ENCODE measurements at places on chromosomes 1 and 21.
A peak's percentile ranks its signal among the peaks of the same experiment; 100 is the strongest.

- no peak for DNase-seq
These were observed 35.0 kb upstream of the ARHGAP29 start for GRCh38 chr1:94272388-94272787.

GRCh38 chr1:114149211-114149610 lies 4.5 kb downstream of the SYT6 start:
- no peak for DNase-seq

- no peak for DNase-seq
These were observed 225.5 kb upstream of the ADAMTS5 start for GRCh38 chr21:27192281-27192949.

- peak; percentile 73 for DNase-seq
These were observed 25.1 kb downstream of the ZBTB17 start for GRCh38 chr1:15950763-15951295.

DNA sequence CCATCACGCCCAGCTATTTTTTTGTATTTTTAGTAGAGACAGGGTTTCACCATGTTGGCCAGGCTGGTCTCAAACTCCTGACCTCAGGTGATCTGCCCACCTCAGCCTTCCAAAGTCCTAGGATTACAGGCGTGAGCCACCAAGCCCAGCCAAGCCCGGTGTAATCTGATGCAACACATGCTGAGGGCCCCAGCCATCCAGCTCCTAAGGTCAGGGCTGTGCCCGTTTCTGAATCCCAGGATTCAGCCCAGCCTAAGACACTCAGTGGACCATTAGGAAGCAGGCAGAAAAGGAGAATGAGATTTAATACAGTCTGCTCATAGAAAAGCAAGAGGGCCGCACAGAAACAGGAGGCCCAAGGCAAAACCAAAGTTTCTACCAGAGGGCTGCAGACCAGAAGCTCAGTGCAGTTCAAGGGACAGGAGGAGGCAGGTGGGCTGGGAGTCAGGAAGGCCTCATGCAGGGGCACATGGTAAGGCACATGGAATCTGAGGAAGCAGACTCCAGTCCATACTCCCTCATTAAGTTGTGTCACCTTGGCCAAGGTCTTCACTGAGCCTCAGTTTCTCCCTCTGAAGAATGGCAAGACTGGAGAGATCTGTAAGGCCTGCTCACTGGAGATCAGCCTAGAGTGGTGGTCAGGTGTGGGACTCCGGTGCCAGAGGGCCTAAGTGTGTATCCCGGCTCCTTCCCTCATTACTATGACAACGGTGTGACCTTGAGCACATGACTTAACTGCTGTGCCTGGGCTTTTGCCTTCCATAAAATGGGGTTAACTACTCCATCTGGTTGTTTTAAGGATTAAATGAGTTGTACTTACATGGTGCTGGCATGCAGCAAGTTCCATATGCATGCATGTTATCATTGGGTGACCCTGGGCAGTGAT lies 2.4 kb upstream of the ADAM15 start:
- no peak for DNase-seq

GRCh38 chr1:30682396-30683275 lies 40.7 kb downstream of the MATN1 start:
- DNase-seq, result no peak

GRCh38 chr21:15774590-15774989 lies 44.8 kb downstream of the USP25 start:
- no peak for DNase-seq

GRCh38 chr1:32291708-32292538 lies at the start of gene HDAC1:
TSS of gene HDAC1 (plus strand) at chr1:32292083. CDS start at chr1:32292170, 87 bp downstream.
- peak; percentile 96 for DNase-seq

DNA sequence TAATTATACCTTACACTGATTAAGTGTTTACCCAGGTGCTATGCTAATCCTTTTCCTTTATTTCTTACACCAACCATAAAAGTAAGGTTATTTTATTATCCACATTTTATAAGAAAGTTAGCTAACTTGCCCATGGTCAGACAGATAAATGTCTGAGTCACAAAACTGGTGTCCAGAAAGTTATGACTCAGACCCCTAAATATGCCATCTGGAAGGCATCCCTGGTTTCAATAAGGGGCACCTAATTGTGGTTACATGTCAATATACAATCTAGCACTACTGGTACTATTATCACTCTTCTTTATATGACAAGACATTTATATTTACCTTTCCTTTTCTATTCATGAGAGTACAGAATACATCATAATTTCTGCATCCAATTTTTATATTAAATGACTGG lies 496.5 kb upstream of the ADGRL2 start:
- DNase-seq, result no peak

DNA sequence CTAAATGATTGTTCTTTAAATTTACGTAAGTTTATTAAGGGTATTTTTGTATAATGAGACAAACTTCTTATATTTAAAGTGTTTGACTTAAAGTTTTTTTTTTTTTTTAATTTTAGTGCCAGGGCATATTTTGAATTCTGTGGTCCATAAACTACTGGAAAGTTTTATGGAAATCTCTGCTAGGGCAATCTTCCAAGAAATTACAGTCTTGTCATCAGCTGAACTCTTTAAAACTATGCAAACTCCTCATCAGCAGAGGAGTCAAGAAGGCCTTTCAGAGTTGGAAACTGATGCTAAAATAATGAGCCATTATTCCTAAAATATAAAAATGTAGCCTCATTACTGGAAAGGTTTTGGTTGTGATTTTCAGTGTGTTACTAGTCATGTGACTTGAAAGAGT lies 1201.9 kb downstream of the BRINP3 start:
- DNase-seq, result no peak

DNA sequence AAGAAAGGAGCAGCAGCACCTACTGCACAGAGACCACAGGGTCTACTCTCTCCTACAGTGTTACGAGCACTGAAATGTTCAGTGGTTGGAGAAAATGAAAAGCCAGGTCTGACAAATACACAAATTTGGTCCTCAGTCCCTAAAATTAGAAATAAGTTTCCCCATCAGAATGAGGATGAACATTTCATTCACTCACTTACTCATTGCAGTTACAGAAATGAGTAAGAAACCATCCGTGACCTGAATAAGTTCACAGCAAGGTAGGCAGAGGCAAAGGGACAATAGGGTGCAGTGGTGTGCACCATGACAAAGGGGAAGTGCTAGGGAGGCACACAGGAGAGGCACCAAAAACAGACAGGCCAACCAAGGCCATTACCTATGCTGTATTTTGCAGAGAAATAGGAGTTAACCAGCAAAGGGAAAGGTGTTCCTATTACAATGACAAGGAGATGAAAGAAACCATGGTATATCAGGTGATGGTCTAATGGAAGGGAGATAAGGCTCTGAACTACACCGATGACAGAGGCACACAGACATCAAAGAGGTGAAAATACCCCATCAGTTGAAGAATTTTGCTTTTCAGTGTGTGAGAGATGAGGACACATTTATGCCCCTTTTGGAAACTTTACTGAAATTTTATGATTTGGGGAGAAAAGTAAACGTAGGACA lies 29.4 kb downstream of the VAV3 start:
- DNase-seq, result no peak

DNA sequence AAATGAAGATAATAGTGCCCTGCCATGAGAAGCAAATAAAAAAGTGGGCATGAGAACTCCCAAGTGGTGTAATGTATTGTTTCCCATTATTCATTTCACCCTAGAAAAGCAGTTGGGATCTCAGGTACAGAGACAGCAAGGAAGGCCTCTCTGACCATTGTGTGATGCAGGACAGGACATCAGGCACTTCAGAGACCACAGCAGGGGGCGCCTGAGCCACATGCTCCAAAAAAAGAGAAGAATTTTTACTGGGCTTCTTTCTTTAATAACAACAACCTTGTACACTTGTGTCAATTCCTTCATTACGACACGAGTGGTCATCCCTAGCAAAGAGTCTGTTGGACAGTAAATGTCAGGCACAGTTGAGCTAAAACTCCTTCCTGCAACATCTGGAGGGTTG lies 533.3 kb downstream of the OMA1 start:
- no peak for DNase-seq

DNA sequence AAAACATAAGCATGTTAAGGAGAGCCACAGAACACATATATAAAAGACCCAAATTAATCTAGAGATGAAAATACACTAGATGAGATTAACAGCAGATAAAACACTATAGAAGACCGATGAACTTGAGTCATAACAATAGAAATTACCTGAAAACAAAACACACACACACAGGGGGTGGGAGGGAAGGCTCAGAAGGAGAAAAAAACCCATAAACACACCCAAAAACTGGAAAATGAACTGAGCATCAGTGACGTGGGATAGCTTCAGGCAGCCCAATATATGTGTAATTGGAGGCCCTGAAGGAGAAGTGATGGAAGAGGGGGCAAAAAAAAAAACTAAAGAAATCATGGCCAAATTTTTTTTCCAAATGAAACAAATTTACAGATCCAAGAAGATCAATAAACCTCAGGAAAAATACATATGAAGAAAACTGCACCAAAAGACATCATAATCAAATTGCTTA lies 11.4 kb downstream of the ALDH9A1 start:
- DNase-seq, result no peak

GRCh38 chr1:7485826-7486225 lies 285.3 kb upstream of the VAMP3 start:
- no peak for DNase-seq

DNA sequence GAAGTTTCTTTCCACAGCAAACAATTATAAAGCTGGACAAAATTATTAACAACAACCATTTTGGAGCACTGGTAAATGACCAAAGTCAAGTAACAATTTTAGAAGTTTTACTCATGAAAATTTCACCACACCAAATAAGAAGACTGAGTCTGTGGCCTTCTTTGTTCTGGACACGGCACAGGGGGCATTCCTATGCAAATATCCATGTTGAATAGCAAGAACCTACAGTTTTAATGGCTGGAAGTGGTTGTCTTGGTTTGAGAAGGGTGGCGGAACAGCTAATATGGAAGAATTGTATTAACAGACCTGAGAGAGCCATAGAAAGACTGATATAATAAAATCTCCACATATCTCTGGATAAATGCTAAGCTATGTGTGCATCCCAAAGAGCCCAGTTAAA lies 29.4 kb upstream of the GADD45A start:
- DNase-seq, result no peak

DNA sequence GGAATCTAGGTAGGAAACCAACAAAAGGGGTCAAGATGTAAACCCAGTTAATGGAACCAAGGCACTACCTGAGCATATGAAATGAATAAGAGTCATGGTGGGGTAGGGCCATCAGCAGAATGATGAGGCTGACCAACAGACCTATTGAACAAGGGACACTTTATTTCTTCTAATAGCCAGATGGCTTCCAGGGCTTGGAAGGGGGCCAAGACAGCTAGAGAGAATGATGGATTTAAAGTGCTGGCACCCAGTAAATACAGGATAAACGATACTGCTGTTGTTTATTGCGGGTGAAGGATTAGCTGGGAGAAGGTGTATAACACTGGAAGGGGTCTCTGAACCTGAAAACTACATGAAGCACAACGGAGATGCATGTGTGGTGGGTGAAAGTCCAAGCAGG lies 15.6 kb downstream of the DDAH1 start:
- DNase-seq, result no peak

- no peak for DNase-seq
These were observed 579.9 kb downstream of the DPYD start for GRCh38 chr1:97340951-97341350.

DNA sequence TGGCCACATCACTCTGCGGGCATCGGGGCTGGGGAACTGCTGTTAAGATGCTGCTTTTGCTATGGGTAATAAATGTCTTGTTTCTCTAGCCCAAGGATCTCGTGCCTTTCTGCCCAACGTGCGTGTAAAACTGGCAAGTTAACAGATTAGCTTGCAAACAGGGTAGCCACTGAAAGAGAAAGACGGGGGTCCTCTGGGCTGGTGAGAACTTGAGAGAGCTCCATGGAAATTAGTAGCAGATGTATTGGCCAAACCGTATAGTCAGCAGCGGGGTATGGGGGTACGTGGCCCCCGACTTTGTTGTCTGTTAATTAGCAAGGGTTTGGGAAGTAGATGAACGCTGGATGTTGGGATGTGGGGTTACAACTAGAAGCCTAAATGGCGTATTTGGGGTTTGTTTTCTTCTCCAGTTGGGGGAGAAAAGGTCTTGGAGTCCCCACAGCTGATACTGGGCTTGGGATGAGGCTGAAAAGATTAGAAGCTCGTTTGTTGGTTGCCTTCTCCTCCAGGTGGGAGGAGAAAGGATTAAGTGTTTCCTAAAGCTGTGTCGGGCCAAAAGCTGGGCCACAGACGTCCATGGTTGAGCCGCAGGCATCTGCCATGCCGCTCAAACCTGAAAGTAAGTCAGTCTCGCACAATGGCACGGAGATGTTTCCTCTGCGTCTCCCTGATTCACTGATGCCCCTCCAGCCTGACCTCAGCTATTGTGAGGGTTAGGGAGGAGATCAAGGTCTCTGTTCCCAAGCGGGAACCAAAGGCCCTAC lies 32.3 kb upstream of the C1orf174 start:
- DNase-seq, result no peak

GRCh38 chr1:9128520-9129265 lies at the start of gene GPR157:
TSS of gene GPR157 (minus strand) at chr1:9129102. CDS start at chr1:9129027, 75 bp downstream.
- peak; percentile 75 for DNase-seq

- DNase-seq, result no peak
These were observed 94.2 kb downstream of the KCNK1 start for GRCh38 chr1:233707880-233708815.

GRCh38 chr1:166112425-166112824 lies 54.4 kb downstream of the FAM78B start:
- DNase-seq, result no peak

- no peak for DNase-seq
These were observed 31.6 kb downstream of the LRP8 start for GRCh38 chr1:53296117-53296749.

DNA sequence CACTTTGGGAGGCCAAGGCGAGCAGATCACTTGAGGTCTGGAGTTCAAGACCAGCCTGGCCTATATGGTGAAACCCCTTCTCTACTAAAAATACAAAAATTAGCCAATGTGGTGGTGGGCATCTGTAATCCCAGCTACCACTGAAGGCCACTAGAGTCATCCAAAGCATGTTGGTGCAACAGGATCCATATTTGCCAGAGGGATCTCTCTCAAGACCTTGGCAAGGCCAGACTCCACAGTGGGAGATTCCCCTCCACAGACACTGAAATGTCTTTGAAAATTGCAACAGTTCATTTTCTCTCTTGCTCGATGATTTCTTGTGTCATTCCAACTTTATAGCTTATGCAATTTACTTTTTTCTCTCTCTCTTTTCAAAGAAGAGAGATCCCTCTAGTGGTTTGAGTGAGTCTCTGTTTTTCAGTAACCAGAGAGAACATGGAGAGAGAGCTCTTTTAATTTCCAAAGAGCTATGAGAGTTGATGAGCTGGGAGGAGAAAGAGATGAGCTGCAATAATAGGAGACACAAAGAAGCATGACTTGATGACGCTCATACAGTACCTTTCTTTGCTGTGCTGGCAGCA lies 176.8 kb upstream of the USP25 start:
- DNase-seq, result no peak

- no peak for DNase-seq
These were observed 125.9 kb downstream of the CLIC6 start for GRCh38 chr21:34794686-34795085.

- DNase-seq, result no peak
These were observed 9.3 kb downstream of the KIF21B start for GRCh38 chr1:201013991-201014815.
